ENCODE measurements at places on chromosomes 7 and 10.

DNA sequence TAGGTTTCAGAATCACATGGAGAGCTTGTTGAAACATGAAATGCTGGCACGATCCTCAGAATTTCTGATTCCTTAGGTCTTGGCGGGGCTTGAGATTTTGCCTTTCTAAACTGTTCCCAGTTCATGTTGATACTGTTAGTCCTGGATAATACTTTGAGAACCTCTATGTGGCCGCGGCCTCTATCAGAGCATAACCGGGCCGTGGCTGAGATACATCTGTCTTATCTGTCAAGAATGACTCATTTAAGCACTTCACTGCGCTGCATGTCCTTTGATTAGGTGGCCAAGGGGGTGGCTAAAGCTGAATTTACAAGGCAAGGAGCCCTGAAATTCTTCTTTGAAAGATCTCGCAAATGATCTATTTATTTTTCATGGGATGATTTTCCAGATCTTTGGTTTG is 66.9 kb downstream of the GALNT17 start:
- no peak for DNase-seq

DNA sequence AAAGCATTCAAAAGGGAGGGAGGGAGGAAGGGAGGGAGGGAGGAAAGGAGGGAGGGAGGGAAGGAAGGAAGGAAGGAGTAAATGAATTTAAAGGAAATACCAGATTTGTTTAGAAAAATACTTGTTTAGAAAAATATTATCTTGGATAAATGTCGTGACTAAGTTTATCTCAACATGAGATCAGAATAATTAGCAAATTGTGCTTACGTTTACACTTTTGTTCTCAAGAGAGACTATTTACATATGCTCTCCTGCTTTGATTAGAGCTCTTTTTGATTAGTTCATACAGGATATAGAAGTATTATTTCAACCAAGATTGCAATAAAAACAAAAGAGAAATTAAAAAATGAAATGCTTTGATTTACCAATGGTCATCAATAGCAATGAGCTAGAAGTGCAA is 186.2 kb downstream of the HIBADH start:
- no peak for DNase-seq

DNA sequence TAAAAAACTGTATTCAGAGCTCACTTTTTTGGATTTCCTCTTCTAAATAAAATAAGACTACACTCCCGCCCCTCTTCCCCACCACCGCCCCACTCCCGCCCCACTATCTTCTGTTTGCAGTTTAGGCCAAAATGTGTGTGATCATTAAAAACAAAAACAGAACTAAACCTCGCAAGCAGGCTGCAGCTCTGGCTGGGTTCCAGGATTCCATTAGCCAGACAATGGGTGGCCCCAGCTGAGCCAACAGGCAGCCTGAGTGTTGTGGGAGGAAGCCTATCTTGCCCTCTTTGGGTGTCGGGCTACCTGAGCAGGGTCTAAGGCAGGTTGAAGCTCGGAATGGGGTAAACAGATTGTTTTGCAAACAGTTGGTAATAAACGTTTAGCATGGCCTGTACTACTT is 41.7 kb downstream of the ARL4A start:
- peak; percentile 73 for DNase-seq

- DNase-seq = no peak
Measured at GRCh38 chr7:68474661-68475216, 1123.5 kb upstream of the AUTS2 start.

GRCh38 chr7:111933609-111934008 is 272.6 kb downstream of the DOCK4 start:
- no peak for DNase-seq

DNA sequence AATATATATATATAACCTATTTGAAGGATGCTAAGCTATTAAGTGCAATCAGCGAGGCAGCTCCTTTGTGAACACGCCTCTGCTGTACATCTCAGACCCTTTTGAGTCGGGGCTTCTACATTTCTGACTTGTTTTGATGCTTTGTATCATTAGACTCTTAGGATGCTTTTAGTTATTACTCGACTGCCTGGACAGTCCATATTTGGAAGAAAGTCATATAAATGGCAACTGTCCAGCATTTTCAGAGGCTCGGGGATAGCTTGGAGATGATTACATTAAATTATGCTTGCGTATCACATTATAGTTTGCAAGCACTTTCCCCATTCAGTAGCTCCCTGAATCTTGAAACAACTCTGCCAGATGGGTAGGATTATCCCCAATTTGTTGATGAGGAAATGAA is 257.9 kb downstream of the PTEN start:
- DNase-seq = no peak

- DNase-seq = no peak
Measured at GRCh38 chr10:114925587-114926586, 12.1 kb upstream of the TRUB1 start.

Measured in pons (tissue), 1 donor.